ENCODE measurements at places on chromosomes 13 and 19. TPM values are rescaled to one million over a fixed set of nuclear protein-coding genes. Genes with fewer than 3 reads are reported as not detected.

The LILRB2 gene
- total RNA-seq, result 2.2 TPM

DNA sequence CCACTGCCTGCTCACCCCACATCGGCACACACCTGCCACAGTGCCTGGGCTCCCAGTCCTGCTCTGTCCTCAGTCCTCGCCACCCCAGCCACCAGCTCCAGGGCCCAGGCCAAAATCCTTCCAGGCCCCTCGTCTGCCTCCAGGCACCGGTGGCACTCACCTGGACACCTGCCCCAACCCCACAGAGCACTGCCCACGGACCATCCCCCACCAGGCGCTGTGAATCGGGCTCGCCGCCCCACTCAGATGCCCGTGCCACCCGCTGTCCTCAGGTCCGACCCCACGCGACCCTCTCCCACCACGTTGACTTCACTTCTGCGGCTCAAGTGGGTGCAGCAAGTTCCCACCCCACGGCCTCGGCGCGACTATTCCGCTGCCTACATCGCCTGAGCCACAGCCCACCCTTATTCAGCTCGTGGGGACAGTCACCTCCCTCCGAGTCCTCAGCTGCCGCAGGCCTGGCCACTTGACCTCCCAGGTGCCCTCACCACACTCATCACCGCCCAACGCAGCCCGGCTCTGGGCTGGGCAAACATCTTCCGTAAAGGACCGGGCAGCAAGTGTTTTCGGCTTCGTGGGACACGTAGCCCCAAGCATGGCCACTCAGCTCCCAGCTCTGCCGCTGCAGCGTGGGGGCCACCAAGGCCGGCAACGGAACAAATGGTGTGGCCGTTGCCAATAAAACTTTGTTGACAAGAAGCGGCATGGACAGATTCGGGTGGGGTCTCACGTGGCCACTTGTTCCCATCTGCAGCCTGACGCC is 5.7 kb downstream of the PIP5K1C start:
- no peak for DNase-seq

DNA sequence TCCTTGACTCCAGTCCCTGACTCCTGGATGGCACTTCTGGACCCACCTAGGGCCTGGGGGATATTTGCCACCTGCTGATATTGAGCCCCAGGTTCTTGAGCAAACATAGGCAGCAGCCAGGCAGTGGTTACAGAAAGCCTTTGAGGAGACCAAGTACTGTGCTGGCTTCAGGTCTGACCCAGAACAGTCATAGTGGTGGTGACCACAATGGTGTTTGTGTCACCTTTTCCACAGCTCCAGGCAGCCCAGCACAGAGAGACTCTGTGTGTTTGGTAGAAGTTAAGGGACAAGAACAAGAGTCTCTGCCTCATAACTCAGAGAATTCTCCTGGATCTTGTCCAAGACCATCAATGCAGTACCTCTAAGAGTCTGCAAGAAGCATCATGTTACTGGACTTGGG is 14.6 kb upstream of the CLC start:
- DNase-seq, result no peak

- no peak for DNase-seq
These were observed 10.6 kb downstream of the CD70 start for GRCh38 chr19:6580313-6580712.

The LGALS14 gene
- not detected for total RNA-seq

DNA sequence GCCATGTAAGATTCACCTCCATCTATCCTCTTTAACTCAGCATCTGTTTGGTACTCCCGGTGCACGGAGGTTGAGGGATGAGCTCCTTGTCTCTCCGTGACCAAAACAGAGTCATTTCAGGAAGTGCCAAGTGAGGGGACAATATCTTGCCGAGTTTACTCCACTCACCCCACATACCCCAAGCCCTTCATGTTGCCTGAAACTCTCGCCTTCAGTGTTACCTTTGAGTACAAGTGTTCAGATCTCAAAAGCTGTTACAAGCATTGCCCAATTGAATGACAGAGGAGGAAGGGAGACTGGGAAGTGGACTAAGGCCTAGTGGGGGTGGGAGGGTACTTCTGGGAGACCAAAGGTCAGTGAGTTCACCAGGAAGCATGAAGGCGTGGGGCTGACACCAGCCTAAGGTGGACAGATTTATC is 6.0 kb upstream of the SIGLEC12 start:
- DNase-seq, result no peak

GRCh38 chr19:48867746-48868113 is 687 bp downstream of the PLEKHA4 start:
- no peak for DNase-seq

DNA sequence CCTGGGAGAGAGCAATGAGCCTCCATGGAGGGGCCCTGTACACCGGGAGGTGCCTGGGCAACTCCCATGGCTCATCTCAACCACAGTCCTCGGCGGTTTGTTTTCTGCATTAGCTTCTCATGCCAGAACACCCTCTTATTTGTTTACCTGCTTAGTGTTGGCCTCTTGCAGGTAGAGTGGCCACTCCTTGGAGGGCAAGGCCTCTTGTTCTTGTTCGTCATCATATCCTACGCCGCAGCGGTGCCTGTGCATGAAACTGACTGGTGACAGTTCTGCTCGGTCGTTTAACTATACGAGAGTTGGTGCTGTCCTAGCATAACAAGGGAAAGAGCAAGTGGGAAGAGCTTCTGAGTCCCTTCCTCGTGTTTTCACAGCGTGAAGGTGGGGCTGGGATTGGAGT is 40.5 kb upstream of the RNF113B start:
- DNase-seq, result no peak

- DNase-seq, result peak; percentile 85
These were observed 13.2 kb upstream of the TNFRSF19 start for GRCh38 chr13:23557043-23557442.

DNA sequence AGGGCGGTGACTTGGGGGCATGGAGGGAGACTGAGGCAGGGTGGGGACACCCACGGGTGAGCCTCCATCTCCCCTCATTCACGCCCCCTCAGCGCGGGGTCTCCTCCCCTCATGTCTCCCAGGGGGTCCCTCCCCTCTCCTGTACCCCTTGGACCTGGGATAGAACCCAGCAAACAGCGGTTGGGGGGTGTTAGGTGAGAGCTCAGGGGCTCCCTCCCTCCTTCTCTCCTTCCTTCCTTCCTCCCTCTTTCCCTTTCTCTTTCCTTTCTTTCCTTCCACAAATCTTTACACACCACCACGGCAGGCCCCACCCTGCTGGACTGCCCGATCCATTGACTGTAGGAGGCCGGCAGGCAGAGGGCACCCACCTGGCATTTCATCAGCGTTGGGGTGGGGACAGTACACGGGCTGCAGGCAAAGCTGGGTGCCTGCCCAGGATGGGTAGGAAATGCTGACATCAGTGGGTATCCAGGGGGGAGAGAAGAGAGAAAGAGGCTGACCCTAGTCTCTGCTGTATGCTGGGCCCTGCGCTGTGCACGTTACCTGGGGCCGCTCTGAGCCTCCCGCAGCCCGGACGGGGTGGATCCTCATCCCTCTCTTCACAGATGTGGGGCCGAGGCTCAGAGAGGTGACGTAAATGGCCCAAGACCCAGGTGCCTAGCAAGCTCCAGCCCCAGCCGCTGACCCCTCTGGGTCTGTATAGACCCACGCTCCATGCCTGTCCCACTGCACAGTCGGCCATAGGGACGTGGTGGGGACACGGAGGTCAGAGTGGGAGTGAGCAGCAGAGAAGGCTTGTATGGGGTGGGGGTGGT is 3.5 kb downstream of the SSC5D start:
- DNase-seq, result no peak

GRCh38 chr13:98482476-98483444 is 94.1 kb downstream of the STK24 start:
- no peak for DNase-seq

- no peak for DNase-seq
These were observed 827 bp downstream of the CKM start for GRCh38 chr19:45321848-45322247.

The PSG6 gene
- not detected for total RNA-seq

The PGLYRP2 gene
- not detected for total RNA-seq

DNA sequence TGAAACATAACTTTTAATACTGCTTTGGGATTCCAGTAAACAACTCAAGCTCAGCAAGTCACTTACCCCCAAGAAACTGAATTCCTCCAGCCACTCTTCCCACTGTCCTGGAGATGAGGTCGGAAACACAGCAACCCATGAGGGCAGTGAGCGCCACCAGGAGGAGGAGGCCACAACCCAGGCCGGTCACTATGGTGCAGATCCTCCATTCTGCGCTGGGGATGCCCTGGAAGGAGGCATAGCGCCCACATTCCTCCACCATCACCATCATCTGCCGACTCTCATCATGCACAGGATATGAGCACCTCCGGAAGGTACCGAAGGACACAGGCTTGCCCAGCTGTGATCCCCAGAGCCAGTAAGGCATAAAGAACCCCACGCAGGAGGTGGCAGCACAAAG is 2.2 kb downstream of the LHFPL6 start:
- DNase-seq, result no peak

GRCh38 chr13:49502954-49503353 is 7.2 kb downstream of the PHF11 start:
- DNase-seq, result no peak

DNA sequence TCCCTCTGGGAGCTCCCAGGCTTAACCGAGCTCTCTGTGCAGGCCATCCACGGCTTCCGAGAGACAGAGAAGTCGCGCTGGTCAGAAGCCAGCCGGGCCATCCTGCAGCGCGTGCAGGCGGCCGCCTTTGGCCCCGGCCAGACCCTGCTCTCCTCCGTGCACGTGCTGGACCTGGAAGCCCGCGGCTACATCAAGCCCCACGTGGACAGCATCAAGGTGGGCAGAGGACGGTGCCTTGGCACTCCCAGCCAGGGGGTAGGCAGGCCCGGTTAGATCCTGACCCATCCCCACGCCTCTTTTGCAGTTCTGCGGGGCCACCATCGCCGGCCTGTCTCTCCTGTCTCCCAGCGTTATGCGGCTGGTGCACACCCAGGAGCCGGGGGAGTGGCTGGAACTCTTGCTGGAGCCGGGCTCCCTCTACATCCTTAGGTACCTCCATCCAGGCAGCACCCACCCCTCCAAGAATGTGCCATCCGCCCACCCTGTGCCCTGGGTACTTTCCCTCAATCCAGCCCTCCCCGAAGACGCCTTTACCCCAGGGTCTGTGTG is 1.5 kb downstream of the PSPN start:
- no peak for DNase-seq

GRCh38 chr19:49866933-49867782 is at the start of gene PNKP:
TSS of gene PNKP (minus strand) at chr19:49867576. CDS start at chr19:49867204, 372 bp downstream.
- peak; percentile 98 for DNase-seq

The CYP2F1 gene
- total RNA-seq, result not detected

DNA sequence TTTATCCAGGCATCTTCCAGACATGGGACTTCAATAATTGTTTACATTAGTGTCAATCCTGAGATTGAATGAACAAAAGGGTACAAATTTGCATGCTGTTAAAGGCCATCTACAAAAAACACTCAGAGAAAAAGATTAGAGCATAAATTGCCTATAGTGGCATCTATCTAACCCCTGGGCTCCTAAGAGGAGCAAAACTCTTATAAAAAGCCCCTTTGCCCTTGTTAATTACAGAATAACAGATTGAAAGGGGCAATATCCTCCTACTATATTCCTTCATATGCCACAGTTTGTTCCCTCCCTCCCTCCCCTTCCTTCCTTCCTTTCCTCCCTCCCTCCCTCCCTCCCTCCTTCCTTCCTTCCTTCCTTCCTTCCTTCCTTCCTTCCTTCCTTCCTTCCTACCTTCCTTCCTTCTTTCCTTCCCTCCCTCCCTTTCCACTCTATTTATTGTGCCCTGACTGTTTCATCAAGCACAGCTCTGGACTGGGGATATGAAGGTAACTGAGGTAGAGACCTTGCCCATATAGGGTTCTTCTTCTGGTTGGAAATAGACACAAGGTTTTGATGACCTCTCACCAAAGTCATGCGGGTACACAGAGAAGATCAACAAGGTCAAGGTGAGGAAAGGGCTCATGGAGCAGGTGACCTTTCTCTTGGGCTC is 49.5 kb downstream of the PCDH8 start:
- no peak for DNase-seq

DNA sequence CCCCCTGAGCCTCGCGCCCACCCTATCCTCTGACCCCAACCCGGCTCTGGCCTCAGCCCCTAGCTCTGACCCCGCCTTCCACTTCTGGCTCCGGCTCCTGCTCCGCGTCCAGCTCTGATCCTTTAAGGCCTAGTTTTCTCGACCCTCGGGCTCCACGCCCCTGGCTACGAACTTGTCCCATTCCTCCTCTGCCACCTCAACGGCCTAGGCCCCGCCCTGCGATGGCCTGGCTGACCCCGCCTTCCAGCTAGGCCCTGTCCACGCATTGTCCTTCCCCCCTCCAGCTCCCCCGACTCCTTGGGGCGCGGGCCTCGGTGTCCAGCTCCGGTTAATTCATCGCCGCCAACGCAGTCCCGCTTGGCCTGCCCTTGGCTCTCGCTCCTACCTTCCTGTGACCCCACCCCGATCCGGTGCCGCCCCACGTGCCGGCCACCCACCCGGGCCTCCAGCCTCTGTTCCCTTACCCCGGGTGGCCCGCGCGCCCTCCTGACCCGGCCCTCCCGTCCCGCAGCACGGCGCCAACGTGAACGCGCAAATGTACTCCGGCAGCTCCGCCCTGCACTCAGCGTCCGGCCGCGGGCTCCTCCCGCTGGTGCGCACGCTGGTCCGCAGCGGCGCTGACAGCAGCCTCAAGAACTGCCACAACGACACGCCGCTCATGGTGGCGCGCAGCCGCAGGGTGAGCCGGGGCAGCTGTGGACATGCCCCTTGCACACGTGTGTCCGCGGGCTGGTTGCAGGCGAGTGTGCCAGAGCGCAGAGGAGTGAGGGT is 9.4 kb downstream of the BCL3 start:
- no peak for DNase-seq

The ZFP14 gene
- 4.0 TPM for total RNA-seq

The VAV1 gene
- total RNA-seq, result 2.9 TPM

GRCh38 chr19:41566001-41566400 is 10.0 kb upstream of the CEACAM21 start:
- DNase-seq, result no peak

The SKA3 gene
- 0.23 TPM for total RNA-seq

DNA sequence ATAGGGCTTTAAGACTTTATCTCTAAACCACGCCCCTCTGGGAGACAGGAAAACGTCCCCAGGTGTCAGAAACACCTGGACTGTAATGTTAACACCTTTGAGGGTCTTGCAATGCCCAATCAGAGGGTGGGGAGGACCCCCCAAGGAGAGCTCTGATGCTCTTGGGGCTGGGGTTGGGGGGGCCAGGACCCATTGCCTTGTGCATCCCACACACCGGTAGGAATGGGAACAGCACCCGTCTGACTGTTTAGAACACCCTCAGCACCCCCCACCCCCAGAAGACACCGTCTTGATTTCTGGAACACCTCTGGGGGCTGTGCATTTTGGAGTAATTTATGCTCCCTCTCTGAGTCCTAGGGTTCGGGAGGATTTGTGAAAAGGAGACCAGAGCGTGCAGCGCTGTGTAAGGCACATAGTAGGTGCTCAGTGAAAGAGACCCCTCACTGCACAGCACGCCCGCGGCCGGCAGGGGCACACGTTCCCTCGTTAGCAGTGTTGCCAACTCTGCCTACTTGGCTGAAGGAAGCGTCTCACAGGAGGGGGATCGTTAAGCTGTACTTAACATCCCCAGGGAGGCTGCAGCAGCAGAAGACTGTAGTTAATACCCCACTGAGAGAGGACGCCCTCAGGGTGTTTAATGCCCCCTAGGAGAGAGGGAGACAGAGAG is 2.8 kb upstream of the ERFL start:
- DNase-seq, result no peak
